ENCODE measurements at places on chromosomes 6 and 20.

DNA sequence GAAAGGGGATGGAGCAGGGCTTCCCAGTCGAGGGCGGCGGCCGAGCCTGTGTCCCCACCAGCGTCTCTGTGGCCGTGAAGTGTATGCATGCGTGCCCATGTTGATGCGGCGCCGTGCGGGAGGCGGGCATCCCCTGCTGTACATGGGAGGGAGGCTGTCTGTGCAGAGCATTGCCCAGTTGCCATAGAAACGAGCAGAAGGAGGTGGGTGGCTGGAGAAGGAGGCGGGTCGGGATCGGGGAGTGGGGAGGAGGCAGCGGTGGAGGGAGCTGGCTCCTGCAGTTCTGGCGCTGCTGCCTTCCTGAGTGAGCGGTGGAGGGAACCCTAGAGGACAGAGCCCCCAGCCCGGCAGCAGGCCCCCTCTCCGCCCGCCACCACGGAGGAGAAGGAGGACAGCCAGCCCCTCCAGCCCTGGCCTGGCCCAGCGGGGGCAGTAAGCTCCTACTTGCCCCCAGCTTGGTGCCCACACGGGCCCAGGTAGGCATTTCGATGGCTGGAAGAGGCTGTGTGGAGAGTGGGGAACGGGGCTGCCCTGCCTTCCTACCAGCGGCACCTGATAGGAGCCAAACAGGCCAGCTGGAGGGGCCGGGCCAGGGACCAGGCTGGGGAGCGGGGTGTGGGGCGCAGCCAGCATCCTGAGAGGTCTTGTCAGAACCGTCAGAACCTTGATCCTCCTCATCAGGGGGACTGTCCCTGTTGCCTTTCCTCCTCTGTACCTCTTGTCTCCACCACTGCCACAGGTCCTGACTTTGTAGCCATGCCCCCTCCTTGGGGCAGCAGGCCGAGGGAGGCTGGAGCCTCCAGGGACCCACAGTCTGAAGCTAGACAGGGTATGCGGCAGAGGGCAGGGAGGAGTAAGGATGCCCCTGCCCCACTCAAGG is 41.3 kb downstream of the SPDEF start:
- DNase-seq, result peak; percentile 37

GRCh38 chr20:14604143-14604542 is 266.7 kb upstream of the FLRT3 start:
- DNase-seq, result no peak

DNA sequence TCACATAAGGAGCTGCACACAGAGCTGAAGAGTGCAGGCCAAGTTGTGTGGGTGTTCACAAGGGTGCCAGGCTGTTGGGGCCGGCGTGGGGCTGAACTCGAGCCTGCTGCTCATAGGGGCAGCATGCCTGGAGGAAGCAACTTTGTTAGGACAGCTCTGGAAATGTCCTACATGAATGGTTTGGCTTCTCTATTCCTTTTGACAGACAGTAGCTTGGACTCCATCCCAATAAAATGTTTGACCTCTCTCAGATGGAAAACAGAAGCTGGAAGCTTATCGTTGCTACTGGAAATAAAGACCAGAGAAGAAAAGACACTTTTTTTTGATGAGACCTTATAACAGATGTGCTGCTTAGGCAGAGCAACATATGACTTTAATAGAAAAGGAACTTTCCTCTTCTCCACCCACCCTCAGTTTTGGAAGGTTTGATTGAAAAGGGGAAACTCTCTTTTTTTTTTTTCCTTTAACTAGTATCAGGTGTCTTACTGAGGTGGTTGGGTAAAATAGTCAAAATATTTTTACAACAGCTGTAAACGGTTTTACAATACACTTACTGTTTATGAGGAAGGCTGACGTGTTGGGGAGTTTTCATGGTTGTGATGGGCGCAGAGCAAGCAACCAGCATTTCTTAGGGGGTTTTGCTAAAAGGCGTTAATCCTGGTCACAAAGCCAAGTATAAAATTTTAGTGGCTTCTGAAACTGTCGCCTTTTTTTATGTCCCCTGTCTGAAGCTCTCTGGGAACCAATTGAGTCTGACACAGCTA is 80.7 kb upstream of the EEF1E1 start:
- DNase-seq, result no peak

GRCh38 chr6:101663100-101663499 is 269.6 kb downstream of the GRIK2 start:
- DNase-seq, result no peak

- no peak for DNase-seq
Observed at GRCh38 chr20:19764207-19764606, 6.1 kb downstream of the RIN2 start.

- DNase-seq, result peak; percentile 93
Observed at GRCh38 chr6:116229287-116229913, 24.5 kb downstream of the TSPYL4 start.

- no peak for DNase-seq
Observed at GRCh38 chr6:108557494-108558371, 3.0 kb upstream of the FOXO3 start.

- peak; percentile 76 for DNase-seq
Observed at GRCh38 chr6:144305985-144306384, 20.9 kb downstream of the UTRN start.

- no peak for DNase-seq
Observed at GRCh38 chr20:16819483-16819882, 71.3 kb downstream of the OTOR start.

- DNase-seq, result no peak
Observed at GRCh38 chr6:25165177-25165576, 114.0 kb upstream of the CARMIL1 start.

- DNase-seq, result no peak
Observed at GRCh38 chr6:45664707-45665106, 287.0 kb upstream of the SUPT3H start.

DNA sequence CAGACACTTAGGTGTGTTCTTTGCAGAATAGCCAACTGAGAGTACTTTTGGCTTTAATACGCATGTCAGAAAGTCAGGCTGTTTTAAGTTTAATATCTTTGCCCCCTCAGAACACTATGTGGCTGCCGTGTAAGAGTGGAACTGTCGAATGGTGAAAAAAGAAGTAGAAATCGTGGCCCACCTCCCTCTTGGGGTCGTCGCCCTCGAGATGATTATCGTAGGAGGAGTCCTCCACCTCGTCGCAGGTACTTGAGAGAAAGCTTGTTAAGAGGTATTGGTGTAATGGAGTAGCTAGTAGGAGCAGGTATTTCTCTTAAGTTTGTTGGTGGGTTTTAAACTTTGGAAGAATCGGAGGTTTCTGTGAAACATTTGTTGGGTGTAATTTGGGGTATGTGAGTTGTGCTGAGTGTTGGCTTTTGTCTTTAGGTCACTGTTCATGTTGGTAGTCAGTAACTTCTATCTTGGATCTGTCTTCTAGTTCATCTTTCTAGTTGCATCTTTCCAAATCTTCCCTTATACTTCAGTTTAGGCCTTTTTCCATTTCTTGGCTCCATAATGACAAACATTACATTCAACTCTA is 4.7 kb downstream of the SRSF3 start:
- DNase-seq, result no peak

- peak; percentile 42 for DNase-seq
Observed at GRCh38 chr6:44304282-44305199, 8.6 kb downstream of the AARS2 start.
